ENCODE measurements at places on chromosomes 7 and 10. TPM values are rescaled to one million over a fixed set of nuclear protein-coding genes. Genes with fewer than 3 reads are reported as not detected.

DNA sequence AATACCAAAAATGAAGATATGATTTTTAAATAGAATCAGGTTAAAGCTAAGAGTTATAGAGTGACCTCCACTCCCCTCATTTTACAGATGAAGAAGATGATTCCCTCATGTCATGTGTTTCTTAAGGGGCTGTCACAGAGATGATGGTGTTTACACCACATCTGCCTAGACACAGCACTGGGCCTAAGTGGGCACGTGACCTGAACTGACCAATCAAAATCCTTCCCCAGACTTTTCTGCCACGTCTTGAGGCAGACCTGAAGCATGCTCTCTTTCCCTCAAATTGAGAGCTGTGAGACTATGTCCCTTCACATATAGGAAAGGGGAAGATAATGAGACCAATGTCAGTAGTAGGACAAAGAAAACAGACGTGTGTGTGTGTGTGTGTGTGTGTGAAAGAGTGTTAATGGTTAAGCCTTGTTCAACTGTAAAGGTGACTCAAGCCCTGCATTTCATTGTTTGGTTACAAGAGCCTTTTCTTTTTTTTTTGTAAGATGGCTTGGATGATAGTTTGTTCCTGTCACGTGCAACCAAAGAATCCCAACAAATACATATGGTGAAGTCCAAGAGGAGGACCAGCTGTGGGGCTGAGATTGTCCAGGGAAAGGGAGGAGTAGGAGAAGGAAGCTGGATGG lies 172.8 kb upstream of the AOAH start:
- H3K4me1 ChIP-seq = no peaks in the 10 kb centered on the region
- H3K27me3 ChIP-seq = no peaks in the 10 kb centered on the region

MMP21 gene
- 0.33 TPM for total RNA-seq

DNA sequence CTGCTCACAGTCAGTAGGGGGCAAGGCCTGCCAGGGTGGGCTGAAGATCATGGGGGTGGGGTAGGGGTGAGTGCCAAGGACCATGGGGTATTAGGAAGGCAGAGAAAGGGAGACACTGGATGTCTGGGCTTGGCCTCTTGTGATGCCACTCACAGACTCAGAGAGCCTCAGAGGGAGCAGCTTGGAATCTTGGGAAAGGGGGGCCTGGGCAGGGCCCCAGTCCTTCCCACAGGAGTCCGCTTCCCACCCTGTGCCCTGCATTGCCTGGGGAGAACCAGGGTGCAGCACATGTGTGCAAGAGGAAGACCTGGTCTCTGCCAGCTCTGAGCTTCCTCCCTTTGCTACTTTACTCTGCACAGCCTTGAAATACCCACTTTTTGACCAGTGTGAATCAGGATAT lies 4.3 kb downstream of the ADCY1 start:
- H3K4me1 ChIP-seq = no peaks in the 10 kb centered on the region
- no peaks in the 10 kb centered on the region for H3K36me3 ChIP-seq
- no peak overlapping the region for H3K4me3 ChIP-seq
- no peaks in the 10 kb centered on the region for H3K27me3 ChIP-seq
- no peak for DNase-seq

DNA sequence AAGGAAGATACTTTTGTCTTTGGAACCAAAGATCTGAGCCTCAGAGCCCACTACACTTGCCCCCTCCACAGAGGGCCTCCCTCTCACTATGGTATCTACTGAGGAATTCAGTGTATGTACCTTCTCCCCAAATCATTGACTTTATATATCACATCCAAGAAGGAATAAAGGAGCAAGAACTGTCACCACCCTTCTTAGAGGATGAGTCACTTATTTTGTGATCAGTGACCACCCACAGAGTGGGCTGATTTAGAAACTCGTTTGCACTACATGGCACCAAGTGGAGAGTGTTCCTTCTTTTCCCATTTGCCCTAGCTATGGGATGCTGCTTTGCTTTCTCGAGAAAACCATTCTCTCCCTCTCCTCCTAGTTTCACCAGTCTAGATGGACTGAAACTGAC lies 5.7 kb downstream of the TMEM243 start:
- no peak overlapping the region for H3K27ac ChIP-seq
- no peaks in the 10 kb centered on the region for H3K36me3 ChIP-seq
- peaks cover 10% of the 10 kb centered on the region for H3K4me1 ChIP-seq
- no peak for DNase-seq
- H3K27me3 ChIP-seq = no peaks in the 10 kb centered on the region

COL26A1 gene
- not detected for total RNA-seq

- H3K36me3 ChIP-seq = no peaks in the 10 kb centered on the region
- no peaks in the 10 kb centered on the region for H3K4me1 ChIP-seq
- DNase-seq = peak; percentile 68
- H3K27me3 ChIP-seq = no peaks in the 10 kb centered on the region
These were observed 227.7 kb downstream of the MAD1L1 start for GRCh38 chr7:2004841-2005725.

DNA sequence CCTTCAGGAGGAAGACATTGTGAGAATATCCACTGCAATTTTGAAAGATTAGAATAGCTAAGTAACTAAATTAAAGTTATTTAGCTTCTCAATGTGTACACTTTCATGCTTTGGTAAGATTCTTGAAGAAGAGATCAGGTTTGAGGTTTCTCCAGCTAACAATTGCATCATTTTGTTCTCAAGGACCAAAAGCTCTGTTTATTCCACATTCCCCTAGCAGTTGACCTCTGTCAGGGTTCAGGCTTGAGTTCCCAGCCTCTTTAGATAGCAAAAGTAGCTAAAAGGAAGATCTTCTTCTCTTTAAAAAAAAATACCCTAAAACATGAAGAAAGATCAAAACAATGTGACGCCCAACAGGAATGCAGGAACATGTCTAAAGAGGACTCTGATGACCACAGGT lies 179.4 kb upstream of the IGFBP3 start:
- H3K4me3 ChIP-seq = no peak overlapping the region
- no peak overlapping the region for H3K27ac ChIP-seq
- no peaks in the 10 kb centered on the region for H3K4me1 ChIP-seq
- H3K27me3 ChIP-seq = no peaks in the 10 kb centered on the region
- no peaks in the 10 kb centered on the region for H3K36me3 ChIP-seq

DNA sequence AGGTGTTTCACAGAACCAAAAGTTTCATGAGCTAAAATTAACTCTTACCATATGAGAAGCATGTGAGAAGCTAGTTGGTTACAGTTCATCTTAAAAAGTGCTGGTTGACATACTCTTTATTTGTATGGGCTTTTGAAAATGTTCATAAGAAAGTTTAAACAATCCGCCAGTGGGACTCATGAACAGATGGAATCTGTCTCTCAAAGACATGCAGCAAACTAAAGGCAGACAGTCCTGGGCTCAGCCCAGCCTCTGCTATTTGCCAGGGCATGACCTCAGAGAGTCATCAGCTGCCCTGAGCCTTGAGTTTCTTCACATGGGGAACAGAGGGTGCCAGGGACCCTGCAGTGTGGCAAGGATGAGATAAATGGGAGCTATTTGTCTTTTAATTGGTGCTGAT lies 3.2 kb downstream of the PYROXD2 start:
- H3K27me3 ChIP-seq = no peaks in the 10 kb centered on the region
- H3K4me1 ChIP-seq = no peaks in the 10 kb centered on the region
- DNase-seq = no peak

GRCh38 chr10:6473901-6474370 lies 106.1 kb downstream of the PRKCQ start:
- no peak overlapping the region for H3K4me3 ChIP-seq
- H3K27ac ChIP-seq = no peak overlapping the region
- no peaks in the 10 kb centered on the region for H3K36me3 ChIP-seq
